ENCODE measurements at places on chromosomes 7 and 10. TPM values are rescaled to one million over a fixed set of nuclear protein-coding genes. Genes with fewer than 3 reads are reported as not detected.

CAMK1D gene
- total RNA-seq, result 9.6 TPM

DNA sequence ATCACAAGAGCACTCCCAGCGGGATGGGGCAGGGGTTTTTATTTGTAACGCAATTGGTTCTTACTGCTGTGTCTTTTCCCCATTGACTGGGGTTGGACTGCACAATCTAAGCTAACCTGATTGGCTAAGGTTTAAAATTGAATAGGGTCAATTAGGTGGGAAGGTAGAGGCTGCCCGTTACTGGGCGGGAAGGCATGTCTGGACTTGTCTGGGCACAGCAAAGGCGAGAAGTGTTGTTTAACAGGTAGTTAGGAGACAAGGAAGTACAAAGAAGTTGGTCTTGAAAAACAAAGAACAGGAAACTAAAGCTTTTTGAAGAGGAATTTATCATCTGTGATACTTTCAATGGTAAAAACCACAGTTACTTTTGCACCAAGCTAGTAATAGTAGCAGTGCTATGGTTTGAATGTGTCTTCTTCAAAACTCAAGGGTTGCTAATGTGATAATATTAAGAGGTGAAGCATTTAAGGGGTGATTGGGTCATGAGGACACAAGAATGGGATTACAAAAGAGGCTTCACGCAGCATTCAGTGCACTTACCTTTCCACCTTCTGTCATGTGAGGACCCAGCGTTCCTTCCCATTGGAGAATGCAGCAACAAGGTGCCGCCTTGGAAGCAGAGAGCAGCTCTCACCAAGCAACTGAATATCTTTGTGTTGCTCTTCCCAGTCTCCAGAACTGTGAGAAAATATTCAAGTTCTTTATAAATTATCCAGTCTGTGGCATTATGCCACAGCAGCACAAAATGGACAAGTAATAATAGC, 875.5 kb upstream of the SORCS1 start:
- no peaks in the 10 kb centered on the region for H3K27me3 ChIP-seq
- no peak overlapping the region for H3K4me3 ChIP-seq
- H3K36me3 ChIP-seq, result no peaks in the 10 kb centered on the region
- no peak for DNase-seq
- no peak overlapping the region for H3K27ac ChIP-seq

CNTNAP2 gene
- total RNA-seq, result 0.37 TPM

OPTN gene
- 17.0 TPM for total RNA-seq

DNA sequence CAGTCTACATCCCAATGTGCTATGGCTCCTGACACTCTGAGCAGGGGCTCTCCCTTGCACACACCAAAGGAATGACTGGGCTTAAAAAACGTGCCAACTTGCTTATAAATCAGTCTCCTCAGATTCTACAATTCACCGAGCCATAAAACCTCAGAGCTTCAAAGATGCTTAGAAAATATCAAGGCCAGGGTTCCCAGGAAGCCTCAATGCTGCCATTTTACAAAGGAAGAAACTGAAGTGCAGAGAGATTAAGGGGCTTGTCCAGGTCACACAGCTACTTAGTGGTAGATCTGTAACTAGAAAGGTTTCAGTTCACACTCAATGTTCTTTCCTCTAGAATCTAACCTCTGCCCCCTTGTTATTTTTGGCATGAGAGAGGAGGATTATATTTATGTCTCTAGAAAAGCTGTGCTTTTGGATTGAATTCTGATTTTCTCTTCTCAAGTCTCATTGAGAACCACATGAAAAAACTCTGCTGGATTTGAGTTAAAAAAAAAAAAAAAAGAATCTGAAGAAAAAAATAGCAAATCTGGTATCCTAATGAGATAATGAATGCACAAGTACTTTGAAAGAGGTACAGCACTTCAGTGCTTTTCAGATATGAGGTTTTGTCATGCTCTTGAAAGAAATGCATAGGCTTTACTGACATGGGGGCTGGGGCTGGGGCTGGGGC, 22.3 kb upstream of the TSPAN33 start:
- H3K4me3 ChIP-seq, result no peak overlapping the region
- no peaks in the 10 kb centered on the region for H3K4me1 ChIP-seq
- DNase-seq, result no peak
- H3K36me3 ChIP-seq, result no peaks in the 10 kb centered on the region
- H3K27me3 ChIP-seq, result no peaks in the 10 kb centered on the region

GRCh38 chr10:132723330-132723970, 62.5 kb downstream of the NKX6-2 start:
- H3K4me3 ChIP-seq, result no peak overlapping the region
- no peaks in the 10 kb centered on the region for H3K27me3 ChIP-seq
- no peak overlapping the region for H3K27ac ChIP-seq
- DNase-seq, result no peak
- no peaks in the 10 kb centered on the region for H3K4me1 ChIP-seq
- no peaks in the 10 kb centered on the region for H3K36me3 ChIP-seq

Data from HCT116 (cell line).